ENCODE measurements at places on chromosomes 12 and 14.

DNA sequence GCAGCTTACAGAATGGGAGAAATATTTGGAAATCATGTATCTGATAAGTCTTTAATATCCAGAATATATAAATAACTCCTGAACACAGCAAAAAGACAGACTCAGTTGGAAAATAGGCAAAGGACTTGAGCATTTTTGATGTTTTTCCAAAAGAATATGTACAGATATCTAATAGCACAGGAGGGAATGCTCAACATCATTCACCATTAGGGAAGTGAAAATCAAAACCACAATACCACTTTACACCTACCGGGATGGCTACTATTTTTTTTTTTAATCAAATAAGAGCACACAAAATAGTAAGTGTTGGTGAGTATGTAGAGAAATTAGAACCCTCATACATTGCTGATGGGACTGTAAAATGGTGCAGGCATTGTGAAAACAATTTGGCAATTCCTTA is 75.6 kb downstream of the ANO6 start:
- no peak for DNase-seq

DNA sequence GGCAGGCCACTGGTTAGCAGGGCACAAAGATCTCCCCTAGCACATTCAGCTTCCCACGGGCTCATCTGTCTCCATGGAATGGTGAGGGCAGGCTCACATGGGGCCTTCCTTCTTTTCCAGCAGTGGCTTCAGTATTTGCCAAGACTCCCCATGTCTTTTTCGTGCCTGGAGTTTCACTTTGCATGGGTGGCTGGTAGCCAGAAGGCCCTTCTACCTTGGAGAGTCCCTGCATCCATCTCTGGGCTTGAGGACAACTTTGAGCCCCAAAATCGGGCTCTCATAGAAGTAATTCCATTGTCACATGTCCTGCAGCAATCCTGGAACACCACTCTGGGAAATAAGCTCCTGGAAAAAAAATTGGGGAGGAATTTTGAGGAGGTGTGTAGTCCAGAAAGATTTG is 42.1 kb downstream of the NFKBIA start:
- no peak for DNase-seq

GRCh38 chr14:87899228-87899627 is 93.8 kb downstream of the GALC start:
- no peak for DNase-seq

DNA sequence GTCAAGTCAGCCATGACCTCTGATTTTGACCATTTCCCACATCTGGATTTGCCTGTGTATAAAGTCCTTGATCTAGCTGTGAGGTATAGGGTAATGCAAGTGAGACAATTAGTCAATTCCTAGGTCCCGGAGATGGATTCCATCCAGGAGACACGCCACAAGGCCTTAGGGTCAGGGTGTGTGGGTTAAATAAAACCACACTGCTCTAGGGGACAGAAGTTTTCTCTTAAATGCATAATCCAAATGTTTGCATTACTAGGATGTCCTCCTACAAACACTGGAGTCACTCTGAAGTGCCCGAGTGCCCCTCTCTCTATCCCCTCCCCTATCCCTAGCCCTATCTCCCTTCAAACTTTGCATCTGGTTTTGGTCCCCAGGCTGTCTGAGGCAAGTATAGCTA is 26.8 kb downstream of the LRIG3 start:
- no peak for DNase-seq

GRCh38 chr14:68794130-68794850 is 1.4 kb upstream of the ZFP36L1 start:
- DNase-seq = peak; percentile 69

GRCh38 chr14:36295642-36296627 is 24.5 kb downstream of the MBIP start:
- no peak for DNase-seq

- DNase-seq = no peak
Measured at GRCh38 chr14:32087173-32087861, 10.2 kb downstream of the ARHGAP5 start.

DNA sequence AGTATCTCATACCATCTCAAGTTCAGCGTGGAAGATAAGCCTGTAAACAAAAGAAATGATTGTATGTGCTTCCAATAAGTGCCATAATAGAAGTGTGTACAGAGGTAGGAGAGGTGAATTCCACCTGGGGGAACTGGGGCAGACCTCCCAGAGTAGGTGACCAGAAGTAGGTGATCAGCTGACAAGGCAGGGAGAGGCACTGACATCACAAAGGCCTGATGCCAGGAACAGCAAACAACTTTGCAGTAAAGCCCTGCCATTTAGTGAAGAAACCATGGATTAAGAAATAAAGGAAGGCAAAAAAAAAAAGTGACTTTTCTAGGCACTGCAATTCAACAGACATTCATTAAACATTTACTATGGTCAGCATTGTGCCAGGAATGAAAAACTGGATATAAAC is 31.1 kb downstream of the NR1H4 start:
- no peak for DNase-seq

All from T-helper 17 cell (primary cell).